ENCODE measurements at places on chromosomes 2 and 18.

DNA sequence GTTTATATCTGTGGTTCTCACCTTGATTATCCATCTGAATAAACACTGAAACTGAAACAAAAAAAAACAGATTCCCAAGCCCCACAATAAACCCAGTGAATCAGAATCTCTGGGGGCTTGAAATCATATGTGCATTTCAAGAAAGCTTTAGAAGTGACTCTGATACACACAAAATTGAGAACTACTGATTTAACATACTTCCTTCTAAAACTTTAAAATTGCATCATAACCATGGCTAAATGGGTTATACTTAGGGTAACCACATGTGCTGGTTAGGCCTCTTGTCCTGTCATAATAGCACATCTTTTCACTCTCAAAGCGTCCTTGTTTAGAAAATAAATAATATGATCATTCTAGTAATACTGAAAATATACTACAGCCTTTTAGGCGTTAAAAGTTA is 100.9 kb downstream of the ATAD2B start:
- DNase-seq, result no peak

DNA sequence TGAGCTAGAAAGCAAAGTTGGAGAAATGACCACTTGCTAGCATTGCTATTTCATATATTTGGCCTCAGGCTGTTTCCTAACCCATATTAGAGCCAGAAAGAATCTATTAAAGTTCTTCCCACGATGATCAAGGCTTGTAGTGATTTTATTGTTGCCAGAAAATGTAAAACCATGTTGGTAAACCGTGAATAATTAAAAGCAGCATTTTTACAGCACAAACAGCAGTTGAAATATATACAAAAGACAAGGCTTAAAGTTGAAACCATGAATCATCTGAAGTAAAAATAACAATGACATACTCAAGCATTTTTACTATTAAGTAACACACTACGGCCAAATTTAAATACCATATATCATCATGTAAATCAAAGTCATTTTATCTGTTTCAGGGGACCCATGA is 27.7 kb upstream of the DSC3 start:
- peak; percentile 1 for DNase-seq

GRCh38 chr2:190340369-190340768 is 3.0 kb upstream of the INPP1 start:
- DNase-seq, result peak; percentile 19

- DNase-seq, result peak; percentile 36
These were observed 128.3 kb downstream of the DNER start for GRCh38 chr2:229586012-229586411.
